Hematopoietic multipotent progenitor cell treated with erythropoietin and hydrocortisone succinate and interleukin-3 and kit ligand, for 15 days (in vitro differentiated cells): ENCODE measurements at places on chromosomes 3 and 15.

DNA sequence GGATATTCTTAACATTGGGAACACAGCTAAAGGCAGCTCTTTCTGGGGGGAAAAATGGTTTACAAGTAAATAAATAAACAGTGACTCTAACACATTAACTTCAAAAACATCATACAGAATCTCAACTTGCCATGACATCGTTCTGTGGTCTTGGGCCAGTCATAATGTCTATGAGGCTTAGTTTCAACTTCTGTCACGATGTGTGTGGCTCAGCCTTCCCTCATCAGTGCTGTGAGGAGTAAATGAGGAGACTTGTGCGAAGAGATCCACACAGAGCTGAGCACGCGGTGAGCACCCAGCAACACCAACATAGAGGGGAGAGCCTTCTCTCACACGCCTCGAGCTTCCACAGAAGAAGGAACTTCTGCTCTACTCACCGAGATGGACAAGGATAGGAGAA lies 49.0 kb downstream of the DZIP1L start:
- DNase-seq, result no peak

DNA sequence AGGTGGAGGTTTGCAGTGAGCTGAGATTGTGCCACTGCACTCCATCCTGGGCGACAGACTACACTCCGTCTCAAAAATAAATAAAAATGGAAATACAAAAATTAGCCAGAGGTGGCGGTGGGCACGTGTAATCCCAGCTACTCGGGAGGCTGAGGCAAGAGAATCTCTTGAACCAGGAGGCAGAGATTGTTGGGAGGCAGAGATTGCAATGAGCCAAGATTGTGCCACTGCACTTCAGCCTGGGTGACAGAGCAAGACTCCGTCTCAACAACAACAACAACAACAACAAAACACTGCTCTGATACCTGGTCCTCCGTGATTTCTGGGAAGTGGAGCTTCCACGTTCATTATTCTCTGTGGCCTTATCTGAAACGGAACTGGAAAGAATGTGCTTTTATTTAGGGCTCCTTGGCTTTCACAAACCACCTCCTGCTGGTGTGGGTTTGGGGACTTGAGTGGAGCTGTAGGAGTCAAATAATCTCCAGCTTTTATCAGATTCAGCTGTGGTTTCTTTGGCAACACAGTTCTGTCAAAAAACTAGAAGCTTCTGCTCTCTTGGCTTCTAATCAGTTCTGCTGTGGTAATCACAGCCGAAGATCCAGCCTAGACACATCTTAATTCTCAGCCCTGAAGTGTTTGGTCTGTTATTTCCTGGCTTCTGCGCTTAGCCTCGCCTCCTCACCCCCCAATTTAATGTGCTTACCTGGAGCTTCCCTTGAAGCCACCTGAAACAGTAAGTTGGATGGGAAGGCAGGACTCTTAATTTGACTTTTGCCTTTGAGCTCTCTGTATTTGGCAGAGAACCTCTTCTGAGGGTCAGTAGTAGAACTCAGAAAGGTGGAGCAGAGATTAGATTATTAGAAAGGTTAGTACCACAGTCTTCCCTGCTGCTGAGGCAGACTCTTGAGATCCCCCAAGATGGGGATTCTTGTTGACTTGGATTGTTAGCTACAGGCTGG lies 21.4 kb downstream of the IRAK2 start:
- no peak for DNase-seq

DNA sequence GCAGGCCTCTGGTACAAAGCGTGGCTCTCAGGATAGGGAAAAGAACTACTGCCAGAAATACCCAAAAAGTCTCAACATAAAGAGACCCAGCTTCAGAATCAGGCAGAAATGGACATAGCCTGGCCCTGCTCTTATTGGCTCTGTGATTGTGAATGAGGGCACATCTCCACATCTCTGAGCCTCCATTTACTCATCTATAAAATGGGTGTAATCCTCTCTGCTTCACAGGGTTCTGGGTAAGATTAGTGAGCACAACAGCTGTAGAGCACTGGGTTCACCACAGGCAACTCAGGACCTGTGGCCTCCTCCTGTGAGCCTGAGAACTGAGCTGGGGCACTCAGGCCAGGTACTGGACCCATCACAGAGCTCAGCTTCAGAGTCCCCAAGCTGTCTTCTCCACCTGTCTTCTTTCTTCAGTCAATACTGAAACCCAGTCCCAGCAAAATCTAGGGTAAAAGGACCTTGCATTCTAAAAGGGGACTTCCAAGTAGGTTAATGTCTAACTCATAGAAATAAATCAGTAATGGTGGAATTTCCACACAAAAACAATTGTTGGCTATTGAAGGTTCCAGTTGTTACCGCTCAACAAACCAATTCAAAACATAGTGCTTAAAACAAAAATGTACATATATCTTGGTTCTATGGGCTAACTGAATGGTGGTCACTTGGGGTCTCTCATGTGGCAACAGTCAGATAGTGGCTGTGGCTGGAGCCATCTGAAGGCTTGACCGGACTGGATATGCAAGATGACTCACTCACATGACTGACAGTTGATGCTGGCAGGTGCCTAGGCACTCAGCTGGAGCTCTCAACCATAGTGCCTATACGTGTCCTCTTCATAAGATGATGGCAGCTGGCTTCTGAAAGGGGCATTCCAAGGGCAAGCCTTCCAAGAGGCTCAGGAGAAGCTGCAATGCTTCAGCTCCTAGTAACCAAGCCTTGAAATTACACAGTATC lies 47.3 kb downstream of the TRIM42 start:
- no peak for DNase-seq

DNA sequence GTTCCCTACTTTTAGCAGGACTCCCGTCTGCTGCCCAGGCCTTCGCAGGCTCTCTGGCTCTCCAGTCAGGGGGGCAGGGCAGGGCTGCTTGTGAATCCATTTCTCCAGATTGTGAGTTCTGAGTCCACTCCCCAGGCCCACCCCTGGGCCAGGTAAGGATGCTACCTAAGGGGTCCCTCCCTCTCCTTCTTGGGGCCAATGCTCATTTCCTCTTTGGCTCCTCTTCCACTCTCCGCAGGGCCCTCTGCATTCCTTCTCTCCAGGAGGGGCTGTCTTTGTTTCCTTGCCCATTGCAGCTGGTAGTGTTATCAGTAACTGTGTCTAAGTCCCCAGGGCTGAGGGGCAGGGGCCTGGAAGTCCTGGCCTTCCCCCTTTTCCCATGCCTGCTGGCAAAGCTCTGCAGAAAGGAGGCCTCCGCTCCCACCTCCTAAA lies 13.0 kb upstream of the CACNA2D2 start:
- no peak for DNase-seq

DNA sequence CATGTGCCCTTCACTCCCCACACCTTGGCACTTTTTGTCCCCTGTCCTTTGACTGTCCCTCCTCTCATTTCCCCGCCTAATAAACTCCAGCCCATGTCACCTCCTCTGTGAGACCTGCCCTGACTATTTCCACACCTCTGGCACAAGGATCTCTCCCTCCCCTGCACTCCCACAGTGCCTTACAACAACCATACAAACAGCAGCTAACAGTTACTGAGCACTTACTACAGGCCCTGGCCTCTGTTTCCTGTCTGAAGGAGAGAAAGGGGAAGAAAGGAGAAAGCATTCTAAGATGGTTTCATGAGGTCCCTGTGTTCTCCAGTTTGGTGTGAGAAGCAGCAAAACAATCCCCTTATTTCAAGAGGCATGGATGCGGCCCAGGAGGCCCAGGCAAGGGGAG lies 20.0 kb upstream of the TRH start:
- no peak for DNase-seq

- no peak for DNase-seq
Observed at GRCh38 chr3:180354214-180354613, 247.7 kb upstream of the TTC14 start.

GRCh38 chr3:50164984-50165909 lies 10.1 kb downstream of the SEMA3F start:
- DNase-seq, result no peak

DNA sequence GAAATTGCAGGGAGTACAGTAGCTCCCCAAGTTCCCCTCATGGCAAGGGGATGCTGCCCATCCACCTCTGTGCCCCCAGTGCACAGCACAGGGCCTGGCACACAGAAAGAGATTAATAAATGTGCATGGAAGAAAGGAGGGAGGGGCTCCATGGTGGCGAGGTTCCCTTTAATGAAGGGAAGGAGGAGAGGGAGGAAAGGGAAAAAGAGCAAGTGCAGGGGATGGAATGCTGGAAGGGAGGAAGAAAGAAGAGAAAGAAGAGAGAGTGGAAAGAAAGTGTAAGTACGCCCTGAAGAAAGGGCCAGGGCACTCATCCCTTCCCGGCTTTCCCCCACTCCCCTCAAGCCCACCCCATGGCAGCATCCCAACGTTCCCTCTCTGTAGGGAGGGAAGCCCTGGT lies 1.5 kb upstream of the VIPR1 start:
- no peak for DNase-seq

DNA sequence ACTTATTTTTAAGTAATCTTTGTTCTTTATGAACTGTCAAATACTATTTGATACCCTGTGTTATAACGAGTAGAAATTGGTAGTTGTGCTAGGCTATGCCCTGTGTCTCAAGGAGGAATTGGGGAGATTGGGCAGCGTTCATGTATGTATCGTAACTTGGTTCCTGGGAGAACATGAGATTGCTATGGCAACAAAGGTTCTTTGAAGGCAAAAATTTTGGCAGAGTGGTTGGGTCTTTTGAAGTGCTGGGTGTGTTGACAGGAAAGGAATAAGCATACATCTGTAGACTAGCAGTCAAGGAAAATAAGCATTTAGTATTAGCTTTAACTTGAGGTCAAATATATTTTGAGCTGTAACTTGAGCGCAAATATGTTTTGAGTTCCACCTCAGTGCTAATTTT lies 45.3 kb downstream of the TCF12 start:
- no peak for DNase-seq

DNA sequence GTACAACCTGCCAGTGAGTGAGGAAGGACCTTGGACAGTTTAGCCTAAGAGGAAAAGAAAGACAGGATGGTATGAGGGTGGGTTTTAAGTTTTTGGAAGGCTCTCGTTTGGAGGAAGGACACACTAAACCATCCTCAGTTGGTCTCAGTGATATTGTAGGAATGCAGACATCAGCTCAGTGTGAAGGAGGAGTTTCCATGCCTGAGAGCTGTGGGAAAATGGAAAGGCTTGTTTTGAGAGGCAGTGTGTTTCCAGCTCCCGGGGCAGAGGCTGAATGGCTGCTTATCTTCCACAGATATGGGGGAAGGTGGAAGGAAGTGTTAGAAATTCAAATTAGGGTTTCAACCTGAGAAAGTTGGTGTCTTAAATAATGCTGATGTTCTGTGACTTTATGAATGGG lies 89.6 kb upstream of the MYZAP start:
- no peak for DNase-seq

- DNase-seq, result no peak
Observed at GRCh38 chr15:92675485-92675884, 19.9 kb upstream of the FAM174B start.

DNA sequence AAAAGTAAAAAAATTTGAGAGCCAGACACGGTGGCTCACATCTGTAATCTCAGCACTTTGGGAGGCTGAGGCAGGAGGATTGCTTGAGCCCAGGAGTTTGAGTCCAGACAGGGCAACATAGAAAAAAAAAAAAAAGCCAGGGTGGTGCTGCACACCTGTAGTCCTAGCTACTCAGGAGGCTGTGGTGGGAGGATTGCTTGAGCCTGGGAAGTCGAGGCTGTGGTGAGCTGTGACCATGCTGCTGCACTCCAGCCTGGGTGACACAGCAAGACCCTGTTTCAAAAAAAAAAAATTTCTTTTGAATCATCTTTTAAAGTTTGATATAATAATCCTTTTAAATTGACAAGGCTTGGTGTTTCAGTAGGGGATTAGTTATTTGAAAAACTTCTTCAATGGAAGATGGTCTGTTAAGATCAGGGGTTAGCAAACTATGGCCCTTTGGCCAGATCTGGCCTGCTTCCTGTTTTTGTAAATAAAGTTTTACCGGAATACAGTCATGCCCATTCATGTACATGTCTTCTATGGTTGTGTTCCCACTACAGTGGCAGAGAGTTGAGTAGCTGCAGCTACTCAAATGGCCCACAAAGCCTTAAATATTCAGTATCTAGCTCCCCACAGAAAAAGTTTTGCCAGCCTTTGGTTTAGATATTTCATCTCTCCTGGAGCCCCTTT lies 28.9 kb downstream of the CDAN1 start:
- no peak for DNase-seq
